Activated T-cell treated with anti-CD3 and anti-CD28 coated beads, Interleukin-2, amount 50 U/mL, for 72 hours (primary cell): ENCODE measurements at places on chromosomes 6 and 20.
A peak's percentile ranks its signal among the peaks of the same experiment; 100 is the strongest.

DNA sequence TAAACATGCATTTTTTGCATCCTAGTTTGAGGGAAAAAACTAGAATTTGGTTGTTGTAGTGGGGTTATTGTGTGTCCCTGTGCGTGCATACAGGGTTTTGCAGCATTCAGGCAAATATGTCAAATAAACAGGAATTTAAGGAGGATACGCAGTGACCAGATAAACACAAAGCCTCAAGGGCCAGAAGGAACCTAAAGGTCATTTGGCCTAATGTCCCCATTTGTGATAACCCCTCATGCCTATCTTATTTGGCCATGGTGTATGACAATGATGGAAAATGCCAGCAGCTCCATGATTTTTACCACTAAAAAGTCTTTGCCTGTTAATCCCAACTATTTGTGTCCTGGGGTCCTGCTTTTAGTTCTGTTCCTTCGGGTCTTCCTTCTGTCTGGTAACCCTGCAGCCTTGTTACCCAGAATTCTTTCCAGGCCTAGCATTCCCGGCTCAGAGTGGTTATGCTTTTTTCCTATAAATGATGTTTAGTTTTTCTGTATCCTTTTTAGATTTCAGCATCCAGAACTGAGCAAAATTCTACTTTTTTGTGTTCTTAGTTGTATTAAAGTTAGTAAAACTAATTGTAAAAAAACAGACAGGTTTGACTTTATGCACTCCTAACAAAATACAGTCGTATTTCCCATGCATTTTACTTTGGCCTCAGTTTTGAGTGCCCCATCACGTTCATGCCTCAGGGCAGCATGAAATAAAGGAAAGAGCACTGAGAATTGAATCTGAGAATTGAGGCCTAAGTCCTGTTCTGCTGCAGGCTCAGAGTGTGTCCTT, 4.4 kb downstream of the STX16 start:
- peaks cover 20% of the 10 kb centered on the region for H3K36me3 ChIP-seq
- peak overlapping the region; percentile 71 for H3K4me3 ChIP-seq
- DNase-seq = no peak
- peaks cover 70% of the 10 kb centered on the region for H3K4me1 ChIP-seq
- peak overlapping the region; percentile 59 for H3K27ac ChIP-seq

GRCh38 chr6:92763274-92763584, 656.1 kb downstream of the EPHA7 start:
- no peaks in the 10 kb centered on the region for H3K36me3 ChIP-seq
- H3K27ac ChIP-seq = no peak overlapping the region
- H3K4me3 ChIP-seq = no peak overlapping the region
- no peaks in the 10 kb centered on the region for H3K4me1 ChIP-seq

- no peaks in the 10 kb centered on the region for H3K36me3 ChIP-seq
- no peak overlapping the region for H3K4me3 ChIP-seq
- DNase-seq = no peak
- H3K27me3 ChIP-seq = no peaks in the 10 kb centered on the region
- H3K4me1 ChIP-seq = peaks cover 19% of the 10 kb centered on the region
Measured at GRCh38 chr6:142353690-142354089, 51.9 kb downstream of the ADGRG6 start.

GRCh38 chr20:40630099-40630498, 58.9 kb downstream of the MAFB start:
- H3K4me3 ChIP-seq = no peak overlapping the region
- H3K4me1 ChIP-seq = no peaks in the 10 kb centered on the region
- H3K36me3 ChIP-seq = no peaks in the 10 kb centered on the region
- no peak for DNase-seq
- peaks cover 16% of the 10 kb centered on the region for H3K27me3 ChIP-seq

GRCh38 chr20:10137533-10137932, 81.1 kb upstream of the SNAP25 start:
- H3K36me3 ChIP-seq = no peaks in the 10 kb centered on the region
- H3K27me3 ChIP-seq = peaks cover 20% of the 10 kb centered on the region
- no peak overlapping the region for H3K27ac ChIP-seq
- H3K4me3 ChIP-seq = no peak overlapping the region

DNA sequence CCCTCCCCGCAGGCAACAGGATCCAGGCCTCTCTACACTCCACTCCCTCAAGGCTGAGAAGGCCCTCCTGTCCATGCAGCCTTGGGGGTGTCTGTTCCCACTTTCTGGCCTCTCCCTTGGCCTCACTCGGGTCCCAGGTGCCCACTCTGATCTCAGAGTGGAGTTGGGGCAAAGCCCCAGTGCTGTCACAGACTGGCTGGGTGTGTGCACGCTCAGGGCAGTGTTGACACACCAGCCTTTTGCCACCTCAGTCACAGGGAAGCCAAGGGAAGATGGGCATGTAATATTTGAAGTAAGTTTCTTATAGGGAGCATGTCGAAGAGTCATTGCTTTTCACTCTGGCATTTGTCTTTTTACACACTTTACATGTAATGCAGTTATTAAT, 44.9 kb downstream of the HLA-DRA start:
- no peak overlapping the region for H3K4me3 ChIP-seq
- H3K4me1 ChIP-seq = no peaks in the 10 kb centered on the region
- no peak for DNase-seq
- no peaks in the 10 kb centered on the region for H3K36me3 ChIP-seq

DNA sequence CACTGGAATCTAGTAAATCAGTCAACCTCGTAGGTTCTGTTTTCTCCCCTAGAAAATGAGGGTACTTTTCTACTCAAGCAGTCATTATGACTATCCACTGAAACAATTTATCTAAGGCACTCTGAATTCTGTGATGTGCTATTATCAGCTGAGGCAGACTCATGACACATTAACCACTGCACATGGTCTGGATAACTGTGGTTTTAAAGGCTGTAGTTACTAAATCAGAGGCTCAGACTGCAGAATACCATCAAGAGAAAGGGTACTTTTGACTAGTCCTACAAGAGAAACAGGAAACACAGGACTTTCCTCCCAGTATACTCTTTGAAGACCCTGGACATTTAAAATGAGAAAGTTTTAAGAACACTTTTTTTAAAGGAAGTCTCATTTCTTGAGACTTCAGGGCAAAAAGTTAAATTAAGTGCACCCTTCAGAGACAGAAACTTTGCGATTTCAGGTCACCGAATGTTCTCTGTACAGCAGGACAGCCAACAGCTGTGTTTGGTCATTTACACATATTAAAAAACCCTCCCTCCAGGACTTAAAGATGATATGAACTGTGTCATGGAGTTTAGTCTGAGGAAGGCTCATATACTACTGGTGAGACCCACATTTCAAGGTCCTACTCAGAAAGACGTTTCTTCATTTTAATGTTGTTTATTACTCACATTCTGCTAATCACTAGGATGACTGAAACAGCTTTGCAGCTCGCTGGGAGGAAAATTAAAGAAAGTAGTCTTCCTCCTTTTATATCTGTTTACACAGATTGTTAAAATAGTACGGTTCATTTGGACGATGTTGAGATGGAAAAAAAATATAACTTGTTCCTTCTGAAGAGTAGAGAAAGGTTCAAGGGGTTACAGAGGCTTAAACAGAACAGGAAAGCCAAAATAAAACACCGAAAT, 19.9 kb downstream of the ATXN1 start:
- peaks cover 14% of the 10 kb centered on the region for H3K36me3 ChIP-seq
- H3K27me3 ChIP-seq = no peaks in the 10 kb centered on the region
- H3K4me3 ChIP-seq = no peak overlapping the region
- peak overlapping the region; percentile 45 for H3K27ac ChIP-seq

DNA sequence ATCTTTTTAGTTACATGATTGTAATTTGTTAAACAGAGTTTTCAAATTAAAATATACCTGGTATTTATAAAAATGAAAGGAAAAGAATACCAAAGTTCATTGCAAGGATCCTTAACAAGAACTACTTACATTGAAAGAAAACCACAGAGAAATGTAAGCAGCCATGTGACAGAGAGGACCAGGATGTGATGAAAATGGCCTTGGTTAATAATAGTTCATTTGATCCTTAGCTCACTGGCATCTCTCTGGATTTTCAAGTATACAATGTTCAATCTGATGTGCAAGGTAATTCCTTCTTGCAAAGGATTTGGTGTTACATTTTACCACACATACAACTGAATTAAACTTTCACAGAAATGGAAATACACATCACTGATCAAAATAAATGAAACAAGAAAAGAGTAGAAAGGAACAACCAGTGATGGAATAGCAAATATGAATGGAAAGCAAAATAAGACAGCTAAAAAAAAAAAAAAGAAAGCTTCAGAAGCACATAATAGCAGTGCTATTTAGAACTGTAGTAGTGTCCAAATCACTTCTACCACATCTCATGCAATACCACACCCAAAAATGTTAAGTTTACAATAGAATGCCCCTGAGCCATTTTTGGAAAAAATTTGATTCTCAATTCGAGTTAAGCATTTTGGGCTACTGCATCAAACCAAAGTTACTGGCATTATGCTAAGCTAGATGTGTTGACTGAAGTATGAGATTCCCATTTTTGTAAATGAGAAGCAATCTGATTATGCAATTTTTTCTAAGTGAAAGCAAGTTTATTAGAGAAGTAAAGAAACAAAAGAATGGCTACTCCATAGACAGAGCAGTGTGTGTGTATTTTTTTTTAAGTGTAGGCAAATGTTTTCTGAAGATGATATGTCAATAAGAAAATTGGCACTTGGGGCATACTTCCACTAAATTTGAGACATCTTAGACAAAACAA, 22.6 kb upstream of the HLA-A start:
- DNase-seq = no peak
- no peak overlapping the region for H3K27ac ChIP-seq
- no peaks in the 10 kb centered on the region for H3K27me3 ChIP-seq
- H3K4me3 ChIP-seq = no peak overlapping the region
- H3K36me3 ChIP-seq = no peaks in the 10 kb centered on the region
- peaks cover 9% of the 10 kb centered on the region for H3K4me1 ChIP-seq

DNA sequence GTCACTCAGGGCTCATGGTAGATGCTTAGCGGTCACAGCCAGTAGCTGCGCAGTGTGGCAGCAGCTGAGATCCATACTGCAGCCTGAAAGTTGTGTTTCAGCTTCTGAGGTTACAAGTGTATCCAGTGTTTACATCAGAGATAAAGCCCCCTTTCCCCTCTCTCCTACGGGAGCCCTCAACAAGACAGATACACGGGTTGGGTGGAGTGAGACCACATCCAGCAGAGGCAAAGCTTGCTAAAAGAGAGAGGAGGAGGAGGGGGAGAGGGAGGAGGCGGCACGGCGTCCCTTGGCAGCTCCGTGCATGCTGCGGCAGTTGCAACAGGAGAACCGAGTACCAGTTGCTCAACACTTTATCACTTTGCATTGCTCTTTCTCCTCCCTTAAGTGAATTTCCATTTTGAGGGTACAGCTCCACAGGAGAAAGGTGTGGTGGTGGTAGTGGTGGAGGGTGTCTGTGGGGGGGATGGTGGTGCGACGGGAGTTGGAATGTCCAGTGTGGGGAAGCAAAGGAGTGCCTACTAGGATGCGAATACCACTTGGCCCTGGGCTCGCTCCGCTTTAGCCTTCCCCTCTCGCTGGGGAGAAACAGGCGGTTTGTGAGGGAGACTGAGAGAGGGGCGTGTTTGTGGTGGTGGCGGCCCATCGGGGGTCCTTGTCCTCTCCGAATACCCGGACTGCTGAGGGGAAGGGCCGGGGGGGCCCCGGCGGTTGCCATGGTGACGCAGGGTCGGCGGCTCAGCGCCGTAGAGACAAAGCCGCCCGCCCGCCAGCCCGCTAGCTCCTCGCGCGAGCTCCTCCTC, 405 bp upstream of the RNF182 start:
- H3K27ac ChIP-seq = no peak overlapping the region
- peaks cover 15% of the 10 kb centered on the region for H3K4me1 ChIP-seq
- peaks cover 65% of the 10 kb centered on the region for H3K27me3 ChIP-seq
- DNase-seq = peak; percentile 2
- peak overlapping the region; percentile 89 for H3K4me3 ChIP-seq

DNA sequence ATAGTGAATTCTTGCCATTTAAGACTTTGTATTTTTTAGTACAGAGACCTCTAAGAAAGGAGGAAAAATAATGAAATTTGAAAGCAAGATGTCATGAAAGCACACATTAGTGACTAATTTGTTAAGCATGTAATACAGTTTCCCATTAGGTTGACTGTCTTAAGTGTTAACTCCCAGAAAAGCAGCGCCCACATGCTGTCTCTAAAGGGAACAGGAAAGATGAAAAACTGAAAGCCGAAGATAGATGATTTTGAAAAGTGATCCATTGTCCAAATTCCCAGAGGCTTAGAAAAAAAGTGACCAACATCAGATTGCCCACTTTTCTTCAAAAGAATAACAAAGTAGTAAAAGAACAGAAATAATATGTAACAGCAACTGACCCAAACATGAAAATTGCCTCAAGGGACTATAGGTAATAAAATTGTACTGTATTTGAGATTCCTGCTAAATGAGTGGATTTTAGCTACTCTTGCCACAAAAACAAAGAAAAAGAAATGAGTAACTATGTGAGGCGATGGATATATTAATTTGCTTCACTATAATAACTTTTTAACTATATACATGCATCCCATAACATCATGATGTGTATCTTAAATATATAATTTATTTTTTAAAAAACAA, 83.2 kb upstream of the OGFRL1 start:
- no peaks in the 10 kb centered on the region for H3K36me3 ChIP-seq
- no peaks in the 10 kb centered on the region for H3K27me3 ChIP-seq
- DNase-seq = no peak
- H3K27ac ChIP-seq = no peak overlapping the region

DNA sequence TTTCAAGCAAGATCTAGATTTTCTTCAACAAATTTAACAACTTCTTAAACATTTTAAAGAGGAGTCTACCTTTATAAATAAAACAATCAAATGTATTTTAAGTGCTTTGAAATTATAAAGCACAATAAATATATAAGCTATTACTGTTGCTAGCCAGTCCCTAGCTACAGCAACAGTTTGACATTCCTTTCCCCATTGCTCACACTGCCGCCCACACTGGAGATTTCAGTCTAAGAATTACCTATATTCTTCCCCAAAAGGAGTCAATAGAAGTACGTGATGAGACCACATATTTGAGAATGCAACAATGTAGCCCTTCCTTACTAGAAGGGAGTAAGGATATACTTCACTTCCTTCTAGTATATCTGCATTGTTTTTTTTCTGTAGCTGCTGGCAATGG, 65.3 kb upstream of the RNF146 start:
- no peak overlapping the region for H3K27ac ChIP-seq
- no peaks in the 10 kb centered on the region for H3K4me1 ChIP-seq
- no peaks in the 10 kb centered on the region for H3K36me3 ChIP-seq
- no peak for DNase-seq
- no peak overlapping the region for H3K4me3 ChIP-seq
